ENCODE measurements at places on chromosomes 4 and X.

DNA sequence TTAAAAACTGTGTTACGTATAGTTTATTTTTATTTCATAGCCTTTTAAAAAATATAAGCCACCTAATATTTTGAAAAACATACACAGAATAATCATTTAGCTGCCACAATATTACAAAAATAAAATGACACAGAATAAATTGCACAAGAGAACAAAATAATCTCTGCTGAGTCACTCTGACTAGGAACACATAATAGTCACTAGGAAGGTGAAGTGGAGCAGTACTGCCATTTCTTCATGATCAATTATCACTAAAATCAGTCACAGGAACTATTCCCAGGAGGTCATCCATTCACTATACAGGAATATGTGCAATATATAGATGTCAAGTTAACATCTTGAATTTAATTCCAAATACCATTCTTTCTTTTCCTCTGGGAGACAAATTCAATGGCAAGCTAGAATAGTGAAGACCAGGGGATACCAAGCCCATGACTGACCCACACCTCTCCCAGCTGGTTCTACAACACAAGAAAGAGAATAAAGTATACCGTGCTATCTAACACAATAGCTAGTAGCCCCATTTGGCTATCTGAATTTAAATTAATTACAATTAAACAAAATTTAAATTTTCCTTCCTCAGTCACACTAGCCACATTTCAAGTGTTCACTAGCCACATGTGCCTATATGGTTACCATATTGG is 5.9 kb downstream of the SMIM43 start:
- ATAC-seq = no peak

DNA sequence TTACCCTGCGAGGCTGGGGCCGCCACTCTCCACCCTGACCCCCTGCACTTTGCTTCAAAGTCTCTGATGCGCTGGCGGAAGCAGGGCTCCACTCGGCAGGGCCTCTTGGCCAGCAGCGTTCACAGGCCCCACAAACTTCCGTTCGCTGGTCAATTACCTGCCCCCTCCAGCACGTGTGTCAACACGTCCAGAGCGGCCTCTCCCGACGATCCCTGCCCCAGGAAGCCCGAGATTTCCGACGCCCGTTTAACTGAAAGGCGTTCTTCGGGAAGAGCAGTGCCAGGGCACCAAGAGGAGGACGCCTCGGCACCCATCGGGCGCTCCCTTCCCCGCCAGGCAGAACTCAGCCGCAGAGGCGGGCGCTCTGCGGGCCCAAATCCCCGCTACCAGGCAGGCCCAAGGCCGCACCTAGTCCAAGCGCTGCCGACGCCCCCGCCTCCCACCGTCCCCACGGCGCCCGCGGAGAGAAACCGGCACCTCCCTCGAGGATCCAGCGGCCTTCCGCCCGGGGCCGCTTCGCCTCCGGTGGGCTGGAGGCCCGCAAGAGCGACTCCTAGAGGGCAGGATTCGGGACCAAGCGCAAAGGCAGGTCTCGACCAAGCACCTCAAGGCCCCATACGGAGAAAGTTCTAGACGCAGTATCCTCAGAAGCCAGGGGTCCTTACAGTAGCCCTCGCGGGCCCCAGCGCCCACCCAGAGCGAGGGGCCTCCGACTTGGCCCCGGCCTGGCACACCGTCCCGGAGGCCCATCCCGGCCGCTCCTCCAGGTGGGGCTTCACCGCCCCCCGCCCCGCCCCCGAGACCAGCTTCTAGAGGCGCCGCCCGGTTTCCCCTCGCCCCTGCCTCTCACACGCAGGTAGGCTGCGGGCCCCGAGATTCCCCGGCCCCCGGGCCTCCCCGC is 586 bp downstream of the BCAP31 start:
- peak; percentile 15 for ATAC-seq

- ATAC-seq = no peak
Measured at GRCh38 chrX:65532016-65532415, 2.6 kb downstream of the LAS1L start.

GRCh38 chr4:131426023-131426758 is 1722.9 kb upstream of the PCDH10 start:
- ATAC-seq = no peak

DNA sequence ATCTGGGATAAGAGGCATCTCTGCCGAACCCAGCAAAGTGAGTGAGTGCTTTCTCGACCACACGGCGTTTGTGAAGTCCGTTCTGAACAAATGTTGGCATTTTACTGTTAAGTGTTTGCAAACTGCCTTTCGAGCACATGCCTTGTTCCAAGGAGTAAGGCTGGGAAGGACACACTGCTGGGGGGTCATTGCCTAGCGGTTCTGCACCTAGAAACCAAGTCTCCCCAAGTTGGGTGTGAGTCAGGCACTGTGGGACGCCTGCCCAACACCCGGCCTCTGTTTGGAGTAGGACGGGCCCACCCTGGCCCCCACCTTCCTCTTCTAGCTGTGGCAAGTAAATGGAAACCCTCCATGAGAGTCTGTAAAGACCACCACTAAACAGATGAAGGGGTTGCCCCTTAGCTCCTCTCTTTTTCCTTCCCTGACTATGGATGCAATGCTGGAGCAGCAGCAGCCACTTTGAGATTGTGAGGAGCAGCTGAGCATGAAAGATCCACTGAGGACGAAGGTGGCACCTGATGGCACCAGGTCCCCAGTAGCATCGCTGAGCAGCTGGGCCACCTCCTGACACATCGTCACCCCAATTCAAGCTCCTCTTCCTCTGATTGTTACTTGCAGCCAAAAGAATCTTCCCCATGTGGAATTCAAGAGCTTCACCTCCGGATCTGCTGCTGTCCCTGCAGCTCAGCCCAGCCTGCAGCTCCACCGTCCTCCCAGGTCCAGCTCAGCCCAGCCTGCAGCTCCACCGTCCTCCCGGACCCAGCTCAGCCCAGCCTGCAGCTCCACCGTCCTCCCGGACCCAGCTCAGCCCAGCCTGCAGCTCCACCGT is 6.3 kb downstream of the CPLX1 start:
- no peak for ATAC-seq

- no peak for ATAC-seq
Measured at GRCh38 chrX:86930419-86930818, 587.2 kb upstream of the KLHL4 start.

GRCh38 chr4:81257021-81257420 is 42.0 kb upstream of the PRKG2 start:
- ATAC-seq = no peak

DNA sequence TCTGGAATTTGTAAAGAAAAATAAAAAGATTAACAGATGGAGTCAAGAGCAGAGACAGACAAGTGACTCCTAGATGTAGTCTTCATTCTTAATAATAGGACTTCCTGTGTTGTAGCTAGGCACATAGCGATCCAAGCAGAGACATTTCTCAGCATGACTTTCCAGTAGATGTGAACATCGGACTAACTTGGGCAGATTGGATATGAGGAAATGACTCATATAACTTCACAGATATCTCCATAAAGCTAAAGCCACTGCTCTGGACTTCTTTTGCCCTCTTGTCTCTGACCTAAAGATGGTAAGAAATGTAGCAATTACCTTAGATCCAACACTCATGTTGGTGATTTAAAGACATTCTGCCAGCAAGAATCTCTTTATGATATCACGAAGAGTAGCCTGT is 131.7 kb downstream of the EPHA5 start:
- no peak for ATAC-seq

- ATAC-seq = no peak
Measured at GRCh38 chr4:16085822-16086221, 2.0 kb upstream of the PROM1 start.

All from motor neuron (in vitro differentiated cells).